SJSA1 (cell line): ENCODE measurements at places on chromosomes 1 and 21. TPM values are rescaled to one million over a fixed set of nuclear protein-coding genes. Genes with fewer than 3 reads are reported as not detected.

DNA sequence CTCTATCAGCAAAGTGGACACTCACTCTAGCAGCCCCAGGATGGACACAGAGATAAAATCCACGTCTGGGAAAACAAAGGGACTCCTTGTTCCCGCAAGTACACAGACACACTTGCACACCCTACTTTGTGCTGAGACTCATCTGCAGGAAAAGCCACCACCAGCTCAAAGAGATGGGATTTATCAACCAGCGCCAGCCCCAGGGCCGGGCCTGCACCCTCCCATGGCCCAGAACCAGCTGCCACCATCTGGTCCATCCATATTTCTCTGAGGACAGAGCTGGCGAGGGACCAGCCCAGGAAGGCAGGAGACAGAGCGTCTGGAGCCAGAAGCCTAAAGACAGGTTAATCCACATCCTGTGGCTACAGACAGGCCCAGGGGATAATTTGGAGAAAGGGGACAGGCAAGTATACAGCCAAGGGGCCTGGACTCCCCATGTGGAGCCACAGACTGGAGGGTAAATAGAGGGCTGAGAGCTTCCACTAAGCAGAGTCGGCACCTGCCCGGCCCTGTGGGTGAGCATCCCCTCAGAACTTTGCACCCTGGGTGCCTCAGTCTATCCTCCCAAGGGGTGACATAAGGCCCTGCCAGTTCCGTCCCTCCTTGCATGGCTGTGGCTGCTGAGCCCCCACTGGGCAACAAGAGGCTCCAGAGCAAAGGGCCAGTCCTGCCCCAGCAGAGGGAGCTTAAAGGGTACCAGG, 233.9 kb downstream of the PTPRU start:
- H3K4me3 ChIP-seq, result no peak overlapping the region
- H3K36me3 ChIP-seq, result no peaks in the 10 kb centered on the region
- H3K27ac ChIP-seq, result no peak overlapping the region
- no peaks in the 10 kb centered on the region for H3K4me1 ChIP-seq

DNA sequence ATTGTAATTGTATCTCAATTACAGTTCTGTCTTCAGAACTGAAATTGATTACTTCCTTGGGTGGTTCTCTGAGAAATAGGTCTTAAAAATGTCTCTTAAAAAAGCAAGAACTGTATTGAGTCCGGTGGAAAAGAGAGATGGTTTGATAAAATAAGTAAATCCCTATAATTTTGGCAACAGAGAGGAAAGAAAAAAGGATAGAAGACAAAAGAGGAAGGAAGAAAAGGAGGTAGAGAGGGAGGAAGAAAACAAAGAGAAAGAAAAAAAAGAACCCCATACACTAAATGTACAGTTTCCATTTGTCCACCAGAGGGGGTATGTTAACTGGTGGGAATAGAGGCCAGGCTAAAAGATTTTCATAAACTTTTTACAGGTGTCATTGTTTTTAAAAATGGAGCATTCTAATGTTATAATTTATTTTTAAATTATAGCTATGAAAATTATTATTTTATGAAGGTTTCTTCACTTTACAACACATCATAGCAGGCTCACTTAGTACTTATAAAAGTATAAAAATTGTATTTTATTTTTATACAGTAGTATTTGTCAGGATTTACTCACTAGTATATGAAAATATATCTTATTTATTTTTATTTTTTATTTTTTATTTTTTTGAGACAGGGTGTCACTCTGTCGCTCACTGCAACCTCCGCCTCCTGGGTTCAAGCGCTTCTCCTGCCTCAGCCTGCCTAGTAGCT, 2.1 kb upstream of the UBE2T start:
- DNase-seq, result peak; percentile 49
- no peaks in the 10 kb centered on the region for H3K27me3 ChIP-seq
- no peak overlapping the region for H3K27ac ChIP-seq
- no peak overlapping the region for H3K4me3 ChIP-seq
- peaks cover 21% of the 10 kb centered on the region for H3K4me1 ChIP-seq

DNA sequence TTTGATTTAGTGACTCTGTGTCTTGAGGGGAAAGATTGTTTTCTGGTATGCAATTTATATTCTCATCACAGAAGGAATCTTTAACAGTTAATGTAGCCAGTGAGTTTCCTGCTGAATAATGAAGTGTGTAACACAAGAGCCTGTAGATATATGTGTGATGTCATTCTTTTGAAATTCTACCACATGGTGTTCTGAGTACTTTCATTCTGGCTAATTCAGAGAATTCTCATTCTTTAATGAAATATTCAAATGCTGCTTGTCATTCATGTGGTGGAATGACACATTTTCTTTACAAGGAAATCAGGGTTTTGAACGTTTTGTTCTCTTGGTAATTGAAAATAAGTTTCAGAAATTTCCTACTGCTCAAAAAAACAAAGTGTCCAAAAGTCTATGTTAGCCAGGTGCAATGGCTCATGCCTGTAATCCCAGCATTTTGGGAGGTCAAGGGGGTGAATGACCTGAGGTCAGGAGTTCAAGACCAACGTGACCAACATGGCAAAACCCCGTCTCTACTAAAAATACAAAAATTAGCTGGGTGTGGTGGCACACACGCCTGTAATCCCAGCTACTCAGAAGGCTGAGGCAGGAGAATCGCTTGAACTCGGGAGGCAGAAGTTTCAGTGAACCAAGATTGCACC, 79.6 kb downstream of the MAP3K21 start:
- H3K4me1 ChIP-seq, result no peaks in the 10 kb centered on the region
- no peaks in the 10 kb centered on the region for H3K36me3 ChIP-seq
- H3K27me3 ChIP-seq, result no peaks in the 10 kb centered on the region
- H3K27ac ChIP-seq, result no peak overlapping the region
- no peak for DNase-seq
- H3K4me3 ChIP-seq, result no peak overlapping the region

DNA sequence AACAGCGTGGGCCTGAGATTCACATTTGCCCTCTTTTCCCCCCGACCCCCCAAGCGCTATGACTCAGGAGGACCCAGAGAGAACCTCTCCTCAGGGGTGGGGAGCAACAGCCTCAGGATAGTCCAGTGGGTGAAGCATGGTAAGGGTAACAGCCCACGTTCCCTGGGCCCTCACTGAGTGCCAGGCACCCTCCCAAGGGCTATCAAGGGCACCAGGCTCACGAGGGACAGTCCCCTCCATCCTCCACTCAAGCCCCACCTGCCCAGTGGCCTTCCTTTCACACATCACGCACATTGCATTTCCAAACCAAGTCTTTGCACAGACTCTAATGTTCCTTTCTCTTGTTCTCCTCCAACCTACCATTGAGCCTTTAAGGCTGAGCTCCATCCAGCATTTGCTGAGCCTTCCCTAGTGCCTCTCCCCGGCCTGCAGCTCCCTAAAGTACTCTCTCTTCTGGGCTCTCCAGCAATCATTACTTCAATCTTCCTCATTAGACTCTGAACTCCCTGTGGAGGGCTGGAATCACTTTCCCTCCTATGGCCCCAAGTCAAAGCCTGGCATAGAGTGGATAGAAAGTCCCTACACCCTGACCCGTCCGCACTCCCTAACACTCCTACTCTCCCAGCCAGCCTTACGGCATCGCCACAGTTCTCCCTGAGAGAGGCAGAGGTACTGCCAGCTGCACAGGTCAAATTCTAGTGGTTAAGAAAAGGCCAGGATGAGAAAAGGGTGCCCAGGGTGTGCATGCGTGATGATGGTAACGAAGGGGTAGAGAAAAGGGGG, 1.0 kb downstream of the AKR7A2 start:
- H3K36me3 ChIP-seq, result peaks cover 41% of the 10 kb centered on the region
- no peak overlapping the region for H3K27ac ChIP-seq
- H3K4me3 ChIP-seq, result peak overlapping the region; percentile 88
- H3K27me3 ChIP-seq, result no peaks in the 10 kb centered on the region

- no peaks in the 10 kb centered on the region for H3K4me1 ChIP-seq
- no peak overlapping the region for H3K27ac ChIP-seq
- no peaks in the 10 kb centered on the region; the same call in 1 of the 2 replicates for H3K36me3 ChIP-seq
- H3K27me3 ChIP-seq, result no peaks in the 10 kb centered on the region
- DNase-seq, result peak; percentile 13
- H3K4me3 ChIP-seq, result no peak overlapping the region
These were observed 13.2 kb downstream of the MX1 start for GRCh38 chr21:41439248-41439647.

DNA sequence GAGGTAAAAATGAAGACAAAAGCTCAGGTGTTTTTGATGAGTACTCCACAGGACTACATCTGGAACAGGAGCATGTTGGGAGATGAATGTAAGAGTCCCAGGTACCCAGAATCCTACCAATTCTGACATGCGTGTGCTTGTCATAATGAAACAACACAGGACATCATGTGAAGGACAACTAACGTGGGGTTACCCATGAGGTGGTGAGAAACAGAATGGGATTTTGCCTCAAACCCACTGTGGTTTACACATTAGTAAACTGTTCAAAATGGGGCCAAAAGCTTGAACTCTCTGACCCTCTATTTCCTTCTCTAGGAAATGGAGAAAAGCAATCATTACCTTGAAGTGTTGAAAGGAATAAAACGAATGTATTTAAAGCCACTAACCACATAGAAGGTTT, 266.2 kb downstream of the RGS7 start:
- no peak for DNase-seq
- H3K36me3 ChIP-seq, result no peaks in the 10 kb centered on the region
- H3K27me3 ChIP-seq, result no peaks in the 10 kb centered on the region; the same call in 1 of the 2 replicates

DNA sequence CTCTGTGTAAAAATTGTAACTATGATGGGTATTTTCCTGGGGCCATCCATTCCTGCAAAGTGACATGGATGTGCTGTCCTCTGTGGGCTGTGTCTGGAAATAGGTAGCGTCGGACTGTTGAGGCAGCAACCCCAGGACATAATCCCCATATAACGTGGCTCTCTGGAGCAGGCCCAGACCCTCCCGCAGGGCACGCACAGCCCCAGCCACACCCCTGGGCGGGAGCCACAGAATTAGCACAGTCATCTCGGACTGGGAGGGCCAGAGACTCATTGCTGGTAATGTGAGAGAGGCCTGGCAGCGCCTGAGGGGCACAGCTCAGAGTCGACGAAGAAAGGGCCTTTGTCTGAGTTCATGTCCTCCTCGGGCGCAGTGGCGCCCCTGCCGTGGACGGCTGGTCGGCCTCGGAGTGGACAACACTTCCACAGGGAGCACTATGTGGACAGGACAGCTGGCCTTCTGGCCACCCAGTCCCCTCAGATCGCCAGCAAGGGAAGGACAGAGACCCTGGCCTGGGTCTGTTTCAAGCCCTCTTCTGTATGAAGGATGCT, 20.1 kb downstream of the SIM2 start:
- no peak overlapping the region for H3K27ac ChIP-seq
- H3K4me3 ChIP-seq, result no peak overlapping the region
- no peaks in the 10 kb centered on the region for H3K36me3 ChIP-seq
- 0 out of 2 replicates have a peak, but pooled peaks cover 7% of the 10 kb centered on the region for H3K27me3 ChIP-seq

DNA sequence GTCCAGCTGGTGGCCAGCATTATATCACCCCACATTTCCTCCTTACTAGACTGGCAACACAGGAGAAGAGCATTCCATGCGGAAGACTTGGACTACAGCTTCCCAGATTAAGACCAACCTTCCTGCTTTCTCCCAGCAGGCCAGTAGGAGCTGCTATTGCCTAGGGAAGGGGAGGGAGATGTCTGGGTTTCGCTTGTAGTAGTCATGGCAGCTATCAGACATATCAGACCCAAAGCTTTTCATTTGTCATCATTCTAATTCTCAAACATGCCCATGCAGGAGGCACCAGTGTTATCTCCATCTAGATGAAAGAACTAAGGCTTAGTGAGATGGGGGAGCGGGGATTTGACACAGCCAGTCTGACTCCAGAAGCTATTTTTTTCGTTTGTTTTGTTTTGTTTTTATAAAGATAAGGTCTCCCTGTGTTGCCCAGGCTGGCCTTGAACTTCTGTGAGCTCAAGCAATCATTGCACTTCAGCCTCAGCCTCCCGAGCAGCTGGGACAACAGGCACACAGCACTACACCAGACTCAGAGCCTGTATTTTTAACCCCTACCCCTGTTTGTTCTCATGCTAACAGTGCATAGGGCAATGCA, 4.5 kb downstream of the PLA2G2A start:
- no peak overlapping the region for H3K4me3 ChIP-seq
- no peak overlapping the region for H3K27ac ChIP-seq
- peak; percentile 14 for DNase-seq
- H3K27me3 ChIP-seq, result peaks cover 23% of the 10 kb centered on the region

- DNase-seq, result no peak
- no peak overlapping the region for H3K27ac ChIP-seq
- H3K27me3 ChIP-seq, result no peaks in the 10 kb centered on the region
These were observed 62.7 kb downstream of the CD34 start for GRCh38 chr1:207848234-207848633.

DNA sequence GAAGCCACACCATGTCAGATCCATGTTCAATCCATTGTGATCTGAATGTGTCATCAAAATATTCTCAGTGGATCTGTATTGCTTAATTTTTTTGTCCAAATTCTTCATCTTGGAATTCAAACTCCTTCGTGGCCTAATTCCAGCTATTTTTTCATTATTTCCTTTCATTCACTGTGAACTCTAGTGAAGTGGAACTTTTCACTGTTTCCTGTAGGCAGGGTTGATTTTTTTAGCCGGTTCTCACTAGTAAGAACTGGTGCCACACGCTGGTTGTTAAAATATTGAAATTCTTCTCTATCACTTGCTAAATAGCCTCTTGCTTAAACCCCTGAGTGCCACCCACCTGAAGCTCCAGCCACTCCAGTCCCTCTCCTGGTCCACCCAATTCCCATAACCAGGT, 7.6 kb upstream of the S100A11 start:
- peaks cover 5% of the 10 kb centered on the region for H3K27me3 ChIP-seq
- no peak overlapping the region for H3K27ac ChIP-seq
- no peaks in the 10 kb centered on the region for H3K36me3 ChIP-seq
- DNase-seq, result no peak
- H3K4me1 ChIP-seq, result peaks cover 21% of the 10 kb centered on the region

GRCh38 chr1:27519331-27520258, 29.6 kb upstream of the WASF2 start:
- no peaks in the 10 kb centered on the region for H3K4me1 ChIP-seq
- no peaks in the 10 kb centered on the region for H3K36me3 ChIP-seq
- H3K4me3 ChIP-seq, result no peak overlapping the region
- no peak overlapping the region for H3K27ac ChIP-seq
- DNase-seq, result no peak

GRCh38 chr1:190658907-190659306, 181.2 kb upstream of the BRINP3 start:
- H3K4me3 ChIP-seq, result no peak overlapping the region
- H3K27ac ChIP-seq, result no peak overlapping the region
- H3K27me3 ChIP-seq, result no peaks in the 10 kb centered on the region
- no peaks in the 10 kb centered on the region for H3K4me1 ChIP-seq

DNA sequence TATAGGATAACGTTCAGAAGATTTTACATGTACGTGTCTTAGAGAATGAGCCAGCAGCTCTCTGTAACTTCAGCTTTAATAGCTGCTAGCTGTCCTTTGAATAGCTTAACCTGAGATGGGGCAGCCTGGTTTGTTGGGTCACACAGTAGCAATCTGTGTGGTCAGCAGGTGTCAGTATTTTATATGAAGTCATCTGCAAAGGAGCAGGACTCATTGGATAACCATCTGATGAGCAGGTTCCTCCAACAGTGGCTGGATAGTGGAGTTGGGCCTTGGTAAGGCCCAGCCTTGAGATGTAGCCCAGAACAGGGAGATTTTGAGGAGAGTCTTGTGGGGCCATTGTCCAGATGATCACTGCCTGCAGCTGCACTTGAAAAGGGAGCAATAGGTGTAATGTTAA, 6.4 kb downstream of the GSTM5 start:
- H3K27ac ChIP-seq, result peak overlapping the region; percentile 46
- peaks cover 20% of the 10 kb centered on the region for H3K4me1 ChIP-seq
- H3K27me3 ChIP-seq, result no peaks in the 10 kb centered on the region
- H3K4me3 ChIP-seq, result no peak overlapping the region
- no peak for DNase-seq

CDK18 gene
- total RNA-seq, result 0.05 TPM in 1 of 2 replicates, not detected in the other

SYT6 gene
- total RNA-seq, result not detected in 2 replicates

IGSF9 gene
- total RNA-seq, result 0.16 TPM in 1 of 2 replicates, not detected in the other

CLCA1 gene
- not detected in 2 replicates for total RNA-seq
